Osteoblast (primary cell): ENCODE measurements at places on chromosomes 16 and 17.

DNA sequence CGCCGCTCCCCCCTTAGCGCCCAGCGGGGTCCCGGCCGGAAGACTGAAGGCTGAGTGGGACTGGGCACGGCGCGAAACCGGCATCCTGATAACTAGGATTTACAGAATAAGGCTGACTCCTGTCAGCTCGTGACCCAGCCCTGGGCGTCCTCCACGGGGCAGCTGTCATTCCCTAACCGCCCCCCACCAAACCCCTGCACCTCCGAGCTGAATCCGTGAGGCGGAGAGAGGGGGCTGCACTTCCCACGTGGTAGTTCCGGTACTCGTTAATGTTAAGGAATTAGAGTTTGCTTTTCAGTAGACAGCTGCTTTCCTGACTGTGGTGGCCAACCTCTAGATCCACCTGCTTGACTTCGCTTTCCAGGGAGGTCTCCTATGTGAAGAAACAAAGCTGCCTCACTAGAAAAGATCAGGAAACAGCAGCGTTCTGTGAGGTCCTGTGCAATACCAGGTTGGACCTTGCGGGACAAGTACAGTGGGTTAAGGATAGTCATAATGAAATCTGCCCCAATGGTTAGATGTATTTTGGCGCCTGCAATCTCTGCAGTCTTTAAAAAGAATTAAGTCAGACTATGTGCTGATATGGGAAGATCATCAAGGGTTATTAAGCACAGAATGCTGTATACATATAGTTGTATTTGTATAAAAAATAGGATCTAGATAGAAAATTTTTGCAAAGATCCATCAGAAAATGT is 1.1 kb upstream of the WBP2 start:
- peak; percentile 77 for DNase-seq

GRCh38 chr17:77144227-77144626 is 3.5 kb downstream of the SEC14L1 start:
- no peak for DNase-seq

GRCh38 chr16:82864332-82865040 is 237.7 kb downstream of the CDH13 start:
- no peak for DNase-seq

GRCh38 chr17:44807093-44807816 is 22.8 kb downstream of the GJC1 start:
- DNase-seq = peak; percentile 55

DNA sequence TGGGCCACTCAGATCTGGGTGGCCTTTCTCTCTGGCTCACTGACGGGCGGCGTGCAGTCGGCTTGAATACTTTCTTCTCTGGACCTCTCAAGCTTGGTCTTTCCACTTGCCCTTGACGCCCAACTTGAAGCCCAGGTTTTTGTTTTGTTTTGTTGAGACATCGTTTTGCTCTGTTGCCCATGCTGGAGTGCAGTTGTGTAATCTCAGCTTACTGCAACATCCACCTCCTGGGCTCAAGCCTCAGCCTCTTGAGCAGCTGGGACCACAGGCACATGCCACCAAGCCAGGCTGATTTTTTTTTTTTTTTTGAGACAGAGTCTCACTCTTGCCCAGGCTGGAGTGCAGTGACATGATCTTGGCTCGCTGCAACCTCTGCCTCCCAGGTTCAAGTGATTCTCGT is 22.7 kb upstream of the KIF19 start:
- DNase-seq = no peak
